ENCODE measurements at places on chromosomes 5 and 9.
A peak's percentile ranks its signal among the peaks of the same experiment; 100 is the strongest.

DNA sequence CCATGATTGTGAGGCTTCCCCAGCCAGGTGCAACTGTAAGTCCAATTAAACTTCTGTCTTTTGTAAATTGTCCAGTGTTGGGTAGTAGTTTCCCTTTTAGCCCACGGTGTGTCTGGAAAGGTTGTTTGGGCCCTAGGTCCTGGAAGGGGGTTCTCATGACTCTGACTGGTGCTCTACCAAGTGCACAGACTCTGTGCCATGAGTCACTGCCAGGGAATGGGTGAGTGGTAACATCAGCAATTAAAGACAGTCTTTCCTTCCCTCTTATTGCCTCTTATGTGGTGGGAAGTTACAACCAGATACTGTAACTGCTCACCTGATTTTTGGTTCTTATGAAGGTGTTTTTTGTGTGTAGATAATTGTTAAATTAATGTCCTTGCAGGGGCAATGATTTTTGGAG is 141.2 kb downstream of the PRDM9 start:
- DNase-seq = peak; percentile 11

DNA sequence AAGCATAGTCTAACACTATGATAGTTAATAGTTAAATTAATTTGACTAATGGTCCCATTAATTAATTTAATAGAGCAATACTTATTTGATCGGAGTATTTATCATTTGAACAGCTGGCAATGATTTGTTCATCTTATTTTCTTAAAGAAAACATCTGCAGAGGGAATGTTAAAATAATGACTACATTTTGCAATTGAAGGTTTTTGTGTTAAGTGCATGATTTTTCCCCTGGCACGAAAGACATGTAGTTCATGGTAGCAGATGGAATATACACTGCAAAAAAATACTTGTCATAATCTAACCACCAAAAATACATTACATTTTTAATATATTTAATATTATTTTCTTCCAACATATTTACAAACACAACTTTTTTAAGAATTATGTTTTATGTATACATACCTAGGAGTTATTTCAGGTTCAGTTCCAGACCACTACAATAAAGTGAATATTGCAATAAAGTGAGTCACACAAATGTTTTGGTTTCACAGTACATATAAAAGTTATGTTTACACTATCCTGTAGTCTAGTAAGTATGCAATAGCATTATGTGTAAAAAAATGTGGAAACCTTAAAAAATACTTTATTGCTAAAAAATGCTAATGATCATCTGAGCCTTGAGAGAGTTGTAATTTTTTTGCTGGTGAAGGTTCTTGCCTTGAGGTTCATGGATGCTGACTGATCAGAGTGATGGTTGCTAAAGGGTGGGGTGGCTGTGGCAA is 292.6 kb upstream of the DAB2 start:
- DNase-seq = no peak

GRCh38 chr9:15725953-15726352 is 173.1 kb downstream of the CCDC171 start:
- DNase-seq = no peak

DNA sequence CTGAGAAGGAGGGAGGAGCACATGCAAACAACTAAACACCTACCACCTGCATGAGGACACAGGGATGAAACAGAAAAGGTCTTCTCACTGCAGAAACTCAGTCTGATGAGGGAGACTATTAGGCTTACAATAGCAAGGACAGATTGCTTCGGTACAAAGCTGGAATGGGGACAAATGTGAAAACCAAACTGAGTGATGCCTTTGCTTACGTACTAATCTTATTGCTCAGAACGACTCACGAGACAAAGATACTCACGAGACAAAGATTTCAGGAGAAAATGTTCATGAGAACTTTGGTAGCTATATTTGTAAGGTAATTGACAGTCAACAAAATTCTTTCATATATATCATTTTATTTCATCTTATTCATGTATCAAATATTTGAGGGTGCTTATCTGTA is 71.9 kb upstream of the TAF1L start:
- DNase-seq = no peak

- peak; percentile 35 for DNase-seq
These were observed 16.6 kb downstream of the GGTA1 start for GRCh38 chr9:121483049-121483448.

DNA sequence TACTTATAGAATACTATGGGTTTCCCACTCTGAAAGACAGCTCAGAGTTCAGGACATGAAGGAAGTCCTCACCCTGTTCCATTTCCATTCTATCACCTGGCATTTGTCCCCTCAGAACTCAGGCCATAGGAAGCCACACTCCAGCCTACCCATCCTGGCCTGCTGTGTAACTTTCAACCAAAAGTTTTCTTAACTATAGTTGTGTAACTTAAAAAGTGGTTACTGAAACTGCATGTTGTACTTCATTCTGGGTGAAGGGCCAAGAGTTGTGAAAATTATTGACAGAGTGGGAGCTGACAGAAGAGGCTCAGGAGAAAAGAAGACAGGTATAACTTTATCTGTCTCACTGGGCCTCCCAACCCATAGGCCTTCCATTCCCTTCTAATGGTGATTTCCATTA is 212.5 kb downstream of the RAB3C start:
- no peak for DNase-seq

DNA sequence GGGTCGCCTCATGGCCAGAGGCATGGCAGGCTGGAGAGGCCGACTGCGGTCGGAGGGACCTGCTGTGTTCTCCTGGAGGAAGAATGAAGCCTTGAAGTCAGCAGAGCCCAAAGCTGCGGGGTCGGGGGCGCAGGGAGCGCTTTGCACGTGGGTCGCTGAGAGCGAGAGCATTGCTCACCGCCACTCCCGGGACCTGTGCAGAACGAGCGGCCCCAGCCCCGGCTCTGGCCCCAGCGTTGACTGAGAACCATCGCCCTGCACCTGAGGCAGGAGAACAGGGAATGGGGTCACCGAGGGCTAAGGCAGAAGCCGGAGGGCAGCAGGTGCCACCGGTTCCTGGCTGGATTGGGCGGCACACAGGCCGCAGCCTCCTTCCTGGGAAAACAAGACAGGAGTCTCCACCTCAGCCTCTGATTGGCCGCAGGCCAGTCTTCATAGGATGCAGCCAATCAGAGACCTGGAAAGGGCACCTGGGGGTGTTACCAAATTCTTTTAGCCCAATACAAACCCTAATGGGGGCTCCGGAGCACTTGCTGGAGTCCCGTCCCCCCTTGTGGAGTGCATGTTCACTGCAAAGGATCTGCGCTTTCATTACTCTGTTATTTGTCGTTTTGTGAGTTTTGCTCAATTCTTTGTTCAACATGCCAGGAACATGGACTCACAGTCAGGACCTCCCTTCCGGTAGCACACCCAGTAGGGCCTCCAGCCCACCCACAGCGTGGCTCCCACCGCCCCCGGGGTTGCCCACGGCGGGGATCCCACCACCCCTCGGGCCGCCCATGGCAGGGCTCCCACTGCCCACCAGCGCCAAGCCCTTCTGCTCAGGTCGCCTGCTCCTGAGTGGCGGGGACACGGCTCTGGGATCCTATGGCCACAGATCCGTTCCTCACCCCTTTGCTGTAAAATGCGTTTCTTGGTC is 24.7 kb upstream of the SLC6A19 start:
- no peak for DNase-seq

All from MG63 (cell line).